CD8-positive, alpha-beta memory T cell (primary cell): ENCODE measurements at places on chromosomes 1 and 21.

DNA sequence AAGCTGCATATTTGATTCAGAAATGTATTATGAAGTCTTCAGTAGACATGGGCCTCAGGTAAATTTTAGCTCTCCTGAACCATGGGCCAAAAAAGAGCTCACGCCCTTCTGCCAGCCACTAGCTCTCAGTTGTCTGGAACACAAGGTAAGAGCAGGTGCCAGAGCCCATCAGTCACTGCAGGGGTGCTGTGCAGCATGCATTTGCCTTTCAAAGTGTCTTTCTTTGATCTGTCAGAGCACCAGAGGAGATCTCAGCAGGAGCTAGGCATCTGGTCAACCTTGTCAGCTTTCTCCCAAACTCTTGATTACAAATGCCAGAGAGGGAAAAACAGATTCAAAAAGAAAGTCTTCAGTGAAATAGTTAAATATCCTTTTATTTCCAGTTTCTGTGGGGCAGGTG is 332.3 kb downstream of the COL11A1 start:
- no peak for DNase-seq

DNA sequence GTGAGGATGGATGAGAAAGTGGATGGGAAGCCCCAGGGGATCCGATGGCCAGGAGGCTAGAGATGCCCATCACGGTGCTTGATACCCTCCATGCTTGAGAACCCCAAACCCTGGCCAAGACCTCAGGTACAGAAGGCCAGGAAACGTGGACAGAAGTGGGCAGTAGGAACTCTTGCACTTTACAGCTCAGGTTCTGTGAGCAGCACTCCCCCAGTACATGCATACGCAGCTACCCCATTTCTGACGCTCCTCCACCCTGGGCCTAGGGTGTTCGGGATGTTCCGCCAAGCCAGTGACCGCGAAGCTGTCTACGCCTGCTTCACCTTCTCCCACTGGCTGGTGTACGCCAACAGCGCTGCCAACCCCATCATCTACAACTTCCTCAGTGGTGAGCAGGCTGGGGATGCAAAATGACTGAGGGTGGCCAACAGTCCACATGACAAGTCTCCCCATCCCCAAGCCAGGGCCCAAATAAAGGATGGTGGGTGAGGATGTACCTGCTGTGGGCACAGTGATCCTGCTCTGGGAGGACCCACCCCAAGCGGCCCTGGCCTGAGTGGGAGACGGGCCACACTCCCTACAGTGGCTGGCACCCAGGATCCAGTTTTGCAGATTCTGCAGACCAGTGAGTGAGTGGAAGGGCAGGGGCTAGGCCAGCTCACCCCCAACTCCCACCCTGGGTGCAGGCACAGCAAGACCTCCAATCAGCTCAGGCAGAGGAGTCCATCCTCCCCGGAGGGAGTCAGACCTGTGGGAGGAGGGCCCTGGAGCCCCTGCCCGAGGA is 7.4 kb downstream of the HCRTR1 start:
- DNase-seq = no peak

GRCh38 chr1:23923592-23924499 is 10.7 kb upstream of the CNR2 start:
- no peak for DNase-seq

DNA sequence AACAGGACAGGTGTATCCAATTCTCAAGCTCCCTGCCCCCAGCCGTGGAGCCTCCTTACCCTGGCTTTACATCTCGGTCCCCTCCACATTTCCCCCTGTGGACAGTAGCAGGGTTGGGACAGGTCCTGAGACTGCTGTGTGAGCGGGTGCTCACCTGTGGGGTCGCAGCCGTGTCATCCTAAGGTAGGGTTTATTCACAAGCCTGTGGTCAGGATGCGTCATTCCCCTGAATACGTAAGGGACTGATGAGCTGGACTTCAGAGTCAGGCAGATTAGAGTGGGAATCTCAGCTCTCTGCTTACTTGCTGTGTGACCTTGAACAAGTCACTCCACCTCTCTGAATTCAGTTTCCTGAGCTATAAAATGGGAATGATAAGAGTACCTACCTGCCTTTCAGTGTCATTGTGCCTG is 17.7 kb downstream of the ZNF362 start:
- no peak for DNase-seq

- DNase-seq = no peak
These were observed 20.8 kb downstream of the DISP3 start for GRCh38 chr1:11499601-11500331.

GRCh38 chr1:54314696-54315095 is 91.5 kb downstream of the SSBP3 start:
- DNase-seq = no peak

DNA sequence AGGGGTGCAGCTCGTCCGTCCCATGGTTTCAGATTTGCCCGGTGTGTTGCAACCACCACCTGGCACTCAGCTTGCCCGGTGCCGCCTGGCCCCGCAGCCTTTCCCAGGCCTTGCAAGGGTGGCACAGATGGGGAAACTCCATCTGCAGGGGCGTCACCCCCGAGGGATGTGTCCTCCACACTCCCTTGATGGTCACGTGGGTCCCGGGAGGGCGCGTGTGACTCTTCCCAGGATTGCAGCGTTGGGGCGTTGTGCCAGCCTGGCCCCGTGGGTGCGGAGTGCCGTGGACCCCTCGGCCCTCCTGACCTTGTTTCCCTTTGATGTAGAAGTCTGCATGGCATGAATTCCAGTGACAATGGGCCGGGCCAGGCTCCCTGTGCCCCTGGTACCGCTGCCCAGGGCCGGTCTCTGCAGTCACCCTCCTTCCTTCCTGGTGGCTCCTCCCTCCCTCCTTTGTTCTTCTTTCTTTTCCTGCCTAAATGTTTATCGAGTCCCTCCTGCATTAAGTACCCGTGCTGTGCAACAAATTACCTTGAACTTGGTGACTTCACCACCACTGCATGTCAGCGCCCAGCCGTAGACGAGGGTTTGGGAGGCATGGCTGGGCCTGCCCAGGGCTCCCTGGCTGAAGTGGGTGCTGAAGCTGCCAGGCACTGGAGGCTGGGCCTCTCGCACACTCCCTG is 22.9 kb downstream of the RRP1 start:
- DNase-seq = no peak

- no peak for DNase-seq
These were observed 29.6 kb upstream of the BTG2 start for GRCh38 chr1:203275656-203276272.

DNA sequence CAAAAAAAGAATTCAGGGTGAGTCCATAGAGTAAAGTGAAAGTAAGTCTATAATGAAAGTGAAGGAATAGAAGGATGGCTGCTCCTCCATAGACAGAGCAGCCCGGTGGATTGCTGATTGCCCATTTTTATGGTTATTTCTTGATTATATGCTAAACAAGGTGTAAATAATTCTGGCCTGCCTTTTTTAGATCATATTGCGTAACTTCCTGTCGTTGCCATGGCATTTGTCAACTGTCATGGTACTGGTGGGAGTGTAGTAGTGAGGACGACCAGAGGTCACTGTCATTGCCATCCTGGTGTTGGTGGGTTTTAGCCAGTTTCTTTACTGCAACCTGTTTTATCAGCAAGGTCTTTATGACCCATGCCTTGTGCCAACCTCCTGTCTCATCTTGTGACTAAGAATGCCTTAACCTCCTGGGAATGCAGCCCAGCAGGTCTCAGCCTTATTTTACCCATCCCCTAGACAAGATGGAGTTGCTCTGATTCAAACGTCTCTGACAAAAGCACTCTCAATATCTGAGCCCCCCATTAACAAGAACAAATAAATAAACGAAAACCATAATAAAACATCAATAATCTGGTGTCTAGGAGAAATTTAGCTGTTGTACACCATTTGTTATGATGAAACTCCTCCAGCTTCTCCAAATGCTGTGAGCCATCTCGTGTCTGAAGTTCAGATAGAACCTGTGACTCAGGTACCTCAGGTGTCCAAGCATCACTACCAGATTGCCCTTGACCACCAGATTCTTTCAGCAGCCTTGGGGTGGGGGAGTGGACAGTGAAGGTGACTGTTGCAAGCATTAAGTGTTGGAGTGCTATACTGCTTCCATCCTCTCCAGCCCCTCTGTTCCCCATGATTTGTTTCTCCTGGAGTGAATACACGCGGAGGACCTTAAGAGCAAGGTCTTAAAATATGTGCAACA is 36.0 kb downstream of the EBNA1BP2 start:
- no peak for DNase-seq

DNA sequence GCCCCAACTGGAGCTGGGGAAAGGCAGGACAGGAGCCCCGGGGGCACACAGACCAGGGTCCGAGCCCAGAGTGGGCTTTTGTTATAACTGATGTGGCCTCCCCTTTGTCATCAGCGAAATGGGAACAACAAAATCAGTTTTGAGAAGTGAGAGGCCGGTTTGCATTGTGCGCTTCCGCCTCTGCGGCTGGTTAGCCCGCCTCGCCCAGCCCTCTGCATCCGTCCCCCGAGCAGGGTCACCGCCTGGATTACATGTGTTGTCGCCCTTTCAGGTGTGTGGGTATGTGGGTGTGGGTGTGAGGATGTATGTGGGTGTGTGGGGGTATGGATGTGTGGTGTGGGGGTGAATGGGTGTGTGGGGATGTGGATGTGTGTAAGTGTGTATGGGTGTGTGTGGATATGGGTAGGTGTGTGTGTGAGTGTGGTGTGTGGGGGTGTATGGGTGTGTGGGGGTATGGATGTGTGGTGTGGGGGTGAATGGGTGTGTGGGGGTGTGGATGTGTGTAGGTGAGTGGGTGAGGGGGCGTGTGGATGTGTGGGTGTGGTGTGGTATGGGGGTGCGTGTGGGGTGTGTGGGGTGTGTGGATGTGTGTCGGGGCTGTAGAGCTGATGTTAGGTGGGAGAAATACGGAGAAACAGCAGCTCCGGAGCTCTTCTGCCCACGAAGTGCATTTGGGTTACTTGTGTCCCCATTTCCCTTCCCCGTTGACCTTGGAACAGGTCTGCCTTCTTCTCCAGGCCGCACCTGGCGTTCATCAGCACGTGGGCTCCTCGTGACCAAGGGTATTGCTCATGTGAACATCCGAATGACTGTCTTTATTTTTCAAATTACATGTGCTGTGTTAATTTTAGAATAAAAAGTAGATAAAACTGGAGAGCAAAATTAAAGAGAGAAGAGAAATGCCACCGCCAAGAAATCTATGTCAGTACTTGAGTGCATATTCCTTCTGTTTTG is 67.6 kb downstream of the FHAD1 start:
- no peak for DNase-seq

DNA sequence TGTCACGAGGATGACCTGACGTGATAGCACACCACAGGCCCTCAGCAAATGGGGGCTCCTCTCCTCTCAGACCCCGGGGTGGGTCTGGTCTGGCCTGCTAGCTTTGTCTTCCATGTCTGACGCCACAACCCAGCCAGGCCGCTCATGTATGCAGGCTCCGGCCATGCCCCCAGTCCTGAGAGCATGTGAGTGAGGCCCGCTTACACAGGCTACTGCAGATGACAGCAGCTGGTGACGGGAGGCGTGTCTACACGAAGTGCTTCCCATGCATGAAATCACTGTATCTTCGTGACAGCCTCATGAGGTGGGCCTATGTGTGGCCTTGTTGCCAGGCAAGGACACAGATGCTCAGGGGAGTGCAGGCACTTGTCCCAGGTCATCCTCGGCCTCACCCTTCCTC is 16.4 kb downstream of the WNT4 start:
- DNase-seq = no peak

DNA sequence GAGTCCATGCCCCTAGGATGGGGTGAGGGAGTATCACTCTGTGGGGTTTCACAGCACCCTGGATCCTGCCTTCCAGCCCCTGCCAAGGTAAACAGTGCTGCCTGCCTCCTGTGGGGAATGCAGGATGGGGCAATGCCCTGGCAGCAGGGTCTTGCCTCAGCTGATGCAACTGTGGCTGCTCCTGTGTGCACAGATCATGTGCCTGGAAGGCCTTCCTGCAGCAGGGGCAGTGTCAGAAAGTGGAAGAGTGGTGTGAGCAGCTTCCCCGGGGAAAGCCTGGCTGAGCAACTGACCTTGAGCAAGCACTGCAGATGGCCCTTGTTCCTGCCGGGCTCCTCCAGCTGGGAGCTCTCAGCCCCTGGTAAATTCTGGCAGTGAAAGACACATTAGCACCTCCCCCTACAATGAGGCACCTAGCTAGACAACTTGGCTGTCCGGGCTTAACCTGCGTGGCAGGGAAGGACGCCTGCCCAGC is 9.9 kb downstream of the TOR3A start:
- no peak for DNase-seq

DNA sequence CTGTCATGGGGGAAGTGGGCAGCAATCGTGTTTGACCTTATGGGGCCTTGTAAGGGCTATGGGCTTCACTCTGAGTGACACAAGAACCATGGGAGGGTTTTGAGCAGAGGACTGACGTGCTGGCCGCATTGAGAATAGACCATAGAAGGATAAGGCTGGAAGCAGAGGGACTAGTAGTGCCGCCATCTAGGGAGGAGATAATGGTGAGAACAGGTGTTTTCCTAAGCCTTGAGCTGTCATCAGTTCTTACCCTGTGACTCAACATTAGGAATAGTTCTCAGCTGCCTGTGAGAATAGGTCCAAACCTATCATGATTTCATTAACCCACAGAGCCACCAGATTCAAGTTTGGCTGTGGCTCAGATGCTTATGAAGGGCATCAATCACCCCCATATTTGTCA is 228.5 kb downstream of the CACNA1E start:
- DNase-seq = no peak

DNA sequence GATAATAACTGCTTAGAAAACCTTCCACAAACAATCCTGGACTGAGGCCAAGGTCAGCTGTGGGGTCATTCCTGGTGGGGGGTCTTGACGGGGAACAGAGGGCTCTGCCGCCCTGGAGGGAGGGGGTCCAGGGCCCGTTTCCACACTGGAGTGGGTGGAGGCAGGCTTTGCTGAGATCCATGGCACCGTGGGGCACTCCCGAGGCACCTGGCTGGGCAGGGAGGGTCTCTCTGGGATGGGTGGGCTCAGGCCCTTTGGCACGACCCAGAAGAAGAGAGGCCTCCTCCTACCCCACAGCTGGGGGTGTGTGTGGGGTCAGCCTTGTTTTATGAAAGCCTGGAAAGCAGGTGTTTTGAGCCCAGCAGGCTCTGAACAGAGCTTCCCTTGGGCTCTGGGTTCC is 5.1 kb downstream of the MMEL1 start:
- DNase-seq = no peak

- DNase-seq = peak; percentile 30
These were observed 5.6 kb upstream of the LRRC3 start for GRCh38 chr21:44449473-44450363.

DNA sequence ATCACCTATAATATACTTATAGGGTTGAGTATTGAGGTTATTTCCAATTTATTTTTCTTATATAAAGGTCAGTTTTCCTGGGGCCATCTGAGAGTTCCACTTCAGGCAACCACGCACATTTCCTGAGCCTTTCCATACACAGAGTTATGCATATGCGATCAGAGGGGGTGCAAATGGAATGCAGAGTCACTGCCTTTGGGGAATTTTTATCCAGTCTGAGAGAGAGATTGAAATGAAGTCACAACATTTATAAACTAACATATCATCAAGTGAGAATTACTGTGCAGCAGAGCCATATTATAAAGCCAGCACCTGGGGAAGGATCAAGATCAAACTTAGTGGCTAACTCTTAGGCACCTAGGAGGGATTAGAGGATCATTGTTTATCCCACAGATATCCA is 299.9 kb upstream of the PLXNA2 start:
- DNase-seq = no peak

DNA sequence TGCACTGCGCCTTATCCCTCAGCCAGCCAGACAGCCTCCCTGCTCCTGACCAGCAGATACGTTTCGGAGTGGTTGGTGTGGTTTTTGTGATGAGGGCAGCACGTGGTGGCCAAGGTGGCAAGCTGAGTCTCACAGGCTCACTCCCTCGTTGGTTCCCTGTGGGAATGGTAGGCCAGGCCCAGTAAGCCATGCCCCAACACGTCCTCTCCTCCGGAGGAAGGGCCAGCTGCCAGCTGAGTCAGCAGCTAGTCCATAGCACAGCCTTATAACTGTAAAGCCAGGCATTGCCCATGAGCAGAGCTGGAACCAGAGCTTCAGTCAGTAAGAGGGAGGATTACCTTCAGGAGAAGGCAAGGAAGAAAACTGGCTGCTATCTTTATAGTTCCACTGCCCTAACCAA is 29.5 kb downstream of the SZRD1 start:
- no peak for DNase-seq
